Stimulated activated CD4-positive, alpha-beta T cell treated with anti-CD3 and anti-CD28 coated beads, Interleukin-1b, Interleukin-23, amount 100 ng/mL, for 1 hour (primary cell): ENCODE measurements at places on chromosomes 7 and 10.

DNA sequence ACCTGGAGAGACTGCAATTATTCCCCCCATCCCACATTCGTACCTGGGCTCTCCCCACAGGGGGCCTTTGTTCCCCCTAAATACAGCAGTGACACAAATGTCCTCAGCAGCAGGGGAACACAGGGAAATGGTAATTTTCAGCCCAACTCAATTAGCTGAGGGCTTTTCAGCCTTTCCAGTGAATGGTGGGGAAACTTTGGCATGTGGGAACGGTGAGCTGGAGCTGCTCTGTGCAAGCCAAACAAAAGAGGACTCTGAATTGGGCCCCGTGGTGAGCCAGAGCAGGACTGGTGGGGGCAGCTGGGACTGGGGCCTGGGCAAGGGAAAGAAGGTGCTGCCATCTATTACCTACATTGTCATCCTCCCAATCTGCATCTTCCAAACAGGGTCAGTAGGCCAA is 51.0 kb downstream of the FBXW4 start:
- no peak for DNase-seq

GRCh38 chr7:39094731-39095130 is 117.0 kb downstream of the POU6F2 start:
- DNase-seq = no peak

DNA sequence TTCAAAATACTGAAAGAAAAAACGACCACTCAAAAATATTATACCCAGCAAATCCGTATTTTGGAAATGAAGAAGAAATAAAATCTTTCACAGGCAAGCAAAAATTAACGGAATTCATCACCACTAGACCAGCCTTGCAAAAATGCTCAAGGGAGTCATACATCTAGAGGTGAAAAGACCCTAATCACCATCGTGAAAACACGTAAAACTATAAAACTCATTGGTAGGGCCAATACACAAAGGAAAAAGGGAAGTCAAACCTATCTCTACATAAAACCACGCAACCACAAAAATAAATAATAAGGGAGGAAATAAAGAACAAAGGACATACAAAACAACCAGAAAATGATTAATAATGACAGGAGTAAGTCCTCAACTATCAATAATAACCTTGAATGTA is 6.6 kb upstream of the AKR1B1 start:
- DNase-seq = no peak

GRCh38 chr10:839550-840205 is 91.8 kb downstream of the LARP4B start:
- DNase-seq = no peak

- DNase-seq = no peak
These were observed 75.9 kb downstream of the LMBR1 start for GRCh38 chr7:156816943-156817572.

DNA sequence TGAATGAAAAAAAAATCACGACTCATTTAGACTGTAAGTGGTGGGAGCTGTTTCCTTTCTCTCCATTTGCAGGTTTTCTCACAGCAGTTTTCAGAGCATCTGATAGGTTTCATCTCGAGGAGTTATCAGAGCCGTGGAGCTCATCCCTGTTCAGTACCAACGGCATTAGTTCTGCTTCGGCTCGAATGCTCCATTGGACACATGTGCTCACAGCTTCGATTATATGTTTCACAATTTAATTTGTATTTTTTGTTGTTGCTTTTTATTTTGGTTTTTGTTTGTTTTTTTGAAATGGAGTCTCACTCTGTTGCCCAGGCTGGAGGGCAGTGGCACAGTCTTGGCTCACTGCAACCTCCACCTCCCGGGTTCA is 1.5 kb downstream of the SLC18A2 start:
- DNase-seq = no peak

DNA sequence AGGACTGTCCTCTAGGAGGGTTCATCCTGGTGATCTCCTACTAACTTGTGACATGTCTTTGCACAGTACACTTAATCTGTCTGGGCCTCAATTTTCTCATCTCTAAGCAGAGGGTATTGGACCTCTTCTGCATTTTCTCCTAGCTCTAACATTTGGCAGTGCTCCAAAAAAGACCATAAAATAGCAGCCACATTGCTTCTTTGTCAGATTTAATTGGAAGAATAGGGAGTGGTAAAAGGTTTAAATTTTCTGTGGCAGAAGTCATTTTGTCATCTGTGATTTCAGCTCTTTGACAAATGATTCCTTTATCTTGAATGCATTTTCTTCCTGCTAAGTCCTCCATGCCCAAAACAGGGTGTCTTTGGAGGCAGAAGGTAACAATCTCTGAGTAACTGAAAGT is 289.9 kb upstream of the LRGUK start:
- no peak for DNase-seq

DNA sequence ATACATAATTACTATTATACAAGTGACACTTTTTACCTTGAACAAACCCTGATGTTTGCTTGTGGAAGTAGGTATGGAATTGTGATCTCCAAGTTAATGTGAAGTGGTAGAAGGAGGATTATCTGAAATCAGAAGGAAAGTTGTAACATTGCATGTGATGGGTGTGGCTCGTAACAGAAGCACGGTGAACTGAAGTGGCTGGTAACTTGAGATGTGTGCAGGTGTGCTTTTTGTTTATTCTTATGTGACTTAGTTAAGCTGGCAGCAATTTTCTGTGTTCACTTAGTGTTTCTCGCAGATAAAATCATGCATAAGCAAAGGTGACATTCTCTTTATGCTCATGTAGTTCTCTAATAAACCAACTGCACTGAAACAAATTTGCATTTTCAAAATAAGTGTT is 82.3 kb downstream of the ZEB1 start:
- DNase-seq = no peak

GRCh38 chr10:113303544-113304146 is 249.2 kb upstream of the HABP2 start:
- no peak for DNase-seq

- DNase-seq = no peak
These were observed 112.5 kb downstream of the RALA start for GRCh38 chr7:39735903-39736302.

- no peak for DNase-seq
These were observed 85.9 kb downstream of the SLIT1 start for GRCh38 chr10:97099868-97100267.

GRCh38 chr7:39102234-39102633 is 124.5 kb downstream of the POU6F2 start:
- DNase-seq = no peak

DNA sequence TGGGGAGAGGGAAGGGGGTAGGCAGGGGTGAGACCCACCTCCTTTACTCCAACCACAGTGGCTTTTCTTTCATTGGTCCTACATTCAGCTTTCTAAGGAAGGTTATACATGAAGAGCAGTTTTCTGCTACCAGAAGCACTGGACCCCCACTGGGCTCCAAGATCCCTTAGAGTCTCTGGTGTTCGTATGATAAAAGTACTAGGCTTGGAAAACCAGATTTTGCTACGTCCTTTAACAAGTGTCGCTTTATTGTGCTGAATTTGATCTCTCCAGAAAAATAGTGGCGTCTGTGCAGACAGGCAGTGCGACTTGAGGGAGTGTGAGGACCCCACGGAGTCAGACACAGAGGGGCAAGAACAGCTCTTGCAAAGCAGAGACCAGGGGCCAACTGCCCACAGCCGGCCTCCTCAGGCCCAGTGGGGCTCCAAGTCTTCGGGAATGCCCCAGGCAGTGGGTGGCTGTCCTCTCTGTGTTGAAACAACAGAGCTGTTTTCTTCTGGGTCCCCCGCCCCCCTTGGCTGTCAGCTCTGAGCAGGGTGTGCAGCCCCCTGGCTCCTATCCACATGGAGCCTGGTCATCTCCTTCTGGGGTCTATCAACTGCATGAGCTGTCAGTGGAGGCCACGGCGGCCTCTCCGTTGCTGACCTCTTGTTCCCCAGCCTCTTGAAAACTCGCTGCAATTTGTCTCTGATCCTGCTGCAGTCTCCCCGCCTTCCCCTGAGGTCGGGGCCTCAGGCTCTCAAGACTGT is 333.2 kb downstream of the RPS24 start:
- DNase-seq = no peak

DNA sequence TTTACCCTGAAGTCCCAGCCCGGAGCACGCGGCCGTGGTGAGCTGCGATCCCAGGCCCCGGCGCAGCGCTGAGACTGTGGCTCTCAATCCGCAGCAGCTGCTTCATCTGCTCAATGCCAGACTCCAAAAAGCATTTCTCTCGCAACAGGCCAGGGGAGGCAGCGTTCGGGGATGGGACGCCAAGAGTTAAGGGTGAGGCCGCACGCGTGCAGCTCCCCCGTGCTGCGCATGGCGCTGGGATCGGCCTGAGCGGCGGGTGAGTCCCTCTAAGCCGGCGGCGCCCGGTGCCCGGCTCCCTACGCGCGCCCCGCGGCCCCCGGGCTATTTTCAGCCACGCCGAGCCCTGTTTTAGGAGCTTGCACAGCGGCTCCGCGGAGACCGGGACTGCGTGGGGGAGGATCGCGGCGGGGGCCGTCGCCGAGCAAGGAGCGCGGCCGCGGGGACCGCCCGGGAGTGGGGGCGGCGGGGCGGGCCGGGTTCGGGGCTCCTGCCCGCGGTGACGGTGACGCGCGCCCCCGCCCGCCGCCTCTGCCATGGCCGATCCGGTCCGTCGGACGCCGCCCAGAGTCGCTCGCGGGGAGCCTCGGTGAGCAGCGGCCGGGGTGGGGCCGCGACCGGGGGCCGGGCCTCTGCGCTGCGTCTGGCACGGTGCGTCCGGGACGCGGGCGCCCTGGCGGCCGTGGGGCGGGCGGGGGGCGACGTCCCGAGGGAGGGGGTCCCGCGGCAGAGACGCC is 29.4 kb upstream of the JAKMIP3 start:
- no peak for DNase-seq

GRCh38 chr10:5927306-5927705 is 37.3 kb downstream of the FBH1 start:
- no peak for DNase-seq

DNA sequence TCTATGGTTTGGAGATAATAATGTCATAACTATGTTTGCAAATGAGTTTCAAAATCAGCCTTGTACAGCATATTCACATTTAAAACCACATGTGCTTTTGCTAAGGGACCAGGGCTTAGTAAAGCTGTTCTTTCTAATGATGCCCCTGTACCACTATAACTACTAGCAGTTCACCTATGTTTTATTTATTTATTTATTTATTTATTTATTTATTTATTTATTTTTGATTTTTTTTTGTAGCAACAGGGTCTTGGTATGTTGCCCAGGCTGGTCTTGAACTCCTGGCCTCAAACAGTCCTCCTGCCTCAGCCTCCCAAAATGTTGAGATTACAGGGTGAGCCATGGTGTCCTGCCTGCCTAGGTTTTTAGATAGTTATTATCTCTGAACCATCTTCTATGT is 96.9 kb downstream of the CFAP58 start:
- no peak for DNase-seq

- DNase-seq = no peak
These were observed 311.2 kb downstream of the RNLS start for GRCh38 chr10:88271761-88272543.

DNA sequence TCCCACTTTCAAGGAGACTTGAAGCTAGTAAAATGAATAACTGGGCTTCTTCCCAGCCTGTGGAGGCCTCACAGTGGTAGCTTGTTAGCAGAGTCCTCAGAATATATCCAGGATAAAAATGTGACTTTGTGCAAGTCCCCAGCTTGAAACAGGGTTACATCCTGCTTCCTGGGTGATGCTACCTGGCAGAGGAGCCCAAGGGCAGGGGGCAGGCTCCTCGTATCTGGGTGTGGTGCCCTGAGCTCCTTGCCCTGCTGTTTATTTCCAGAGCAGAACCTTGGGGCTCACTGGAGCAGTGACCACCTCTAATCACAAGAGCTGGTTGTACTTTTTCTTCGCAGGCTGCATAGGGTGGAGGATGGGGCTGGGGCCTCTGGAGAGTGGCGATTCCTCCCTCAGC is 94.8 kb downstream of the GRK5 start:
- no peak for DNase-seq

GRCh38 chr10:85262992-85263391 is 934.6 kb downstream of the CCSER2 start:
- DNase-seq = no peak
